ENCODE measurements at places on chromosomes 16 and 17.

- DNase-seq: no peak
These were observed 49.9 kb downstream of the NT5M start for GRCh38 chr17:17352836-17353624.

GRCh38 chr17:63042256-63042812 lies 76.3 kb downstream of the TANC2 start:
- no peak for DNase-seq

DNA sequence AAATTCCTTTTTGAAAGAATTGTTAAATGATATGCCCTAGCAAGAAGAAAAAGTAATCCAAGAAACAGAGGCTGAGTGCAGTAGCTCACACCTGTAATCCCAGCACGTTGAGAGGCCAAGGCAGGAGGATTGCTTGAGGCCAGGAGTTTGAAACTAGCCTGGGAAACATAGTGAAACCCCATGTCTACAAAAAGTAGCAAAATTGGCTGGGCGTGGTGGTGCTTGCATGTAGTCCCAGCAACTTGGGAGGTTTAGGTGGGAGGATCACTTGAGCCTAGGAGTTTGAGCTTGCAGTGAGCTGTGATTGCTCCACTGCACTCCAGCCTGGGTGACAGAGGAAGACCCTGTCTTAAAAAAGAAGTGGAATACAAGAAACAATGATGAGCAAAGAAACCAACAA lies 56.1 kb downstream of the NT5M start:
- no peak for DNase-seq

- DNase-seq: no peak
These were observed 407.5 kb upstream of the HSBP1 start for GRCh38 chr16:83400234-83400633.

DNA sequence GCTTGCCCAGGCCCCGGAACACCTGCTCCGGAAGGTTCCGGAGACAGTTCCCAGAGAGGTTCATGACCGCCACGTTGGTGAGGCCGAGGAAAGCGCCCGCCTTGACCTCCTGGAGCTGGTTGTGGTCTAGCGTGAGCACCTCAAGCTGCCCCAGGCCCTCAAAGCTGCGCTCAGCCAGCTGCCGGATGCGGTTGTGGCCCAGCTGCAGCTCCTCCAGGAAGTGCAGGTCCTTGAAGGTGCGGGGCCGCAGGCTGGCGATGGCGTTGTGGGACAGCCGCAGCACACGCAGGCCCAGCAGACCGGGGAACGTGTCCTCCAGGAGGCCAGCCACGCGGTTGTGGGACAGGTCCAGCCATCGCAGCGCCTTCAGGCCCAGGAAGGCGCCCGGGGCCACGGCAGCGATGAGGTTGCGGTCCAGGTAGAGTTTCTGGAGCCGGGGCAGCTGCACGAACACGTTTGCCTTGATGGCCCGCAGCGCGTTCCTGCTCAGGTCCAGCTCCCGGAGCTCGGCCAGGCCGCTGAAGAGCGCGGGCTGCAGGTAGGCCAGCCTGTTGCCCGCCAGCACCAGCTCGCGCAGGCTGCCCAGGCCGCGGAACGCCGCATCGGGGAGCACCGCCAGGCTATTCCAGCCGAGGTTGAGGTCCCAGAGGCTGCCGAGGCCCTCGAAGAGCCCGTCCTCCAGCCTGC lies 2.1 kb downstream of the IGFALS start:
- DNase-seq: no peak

DNA sequence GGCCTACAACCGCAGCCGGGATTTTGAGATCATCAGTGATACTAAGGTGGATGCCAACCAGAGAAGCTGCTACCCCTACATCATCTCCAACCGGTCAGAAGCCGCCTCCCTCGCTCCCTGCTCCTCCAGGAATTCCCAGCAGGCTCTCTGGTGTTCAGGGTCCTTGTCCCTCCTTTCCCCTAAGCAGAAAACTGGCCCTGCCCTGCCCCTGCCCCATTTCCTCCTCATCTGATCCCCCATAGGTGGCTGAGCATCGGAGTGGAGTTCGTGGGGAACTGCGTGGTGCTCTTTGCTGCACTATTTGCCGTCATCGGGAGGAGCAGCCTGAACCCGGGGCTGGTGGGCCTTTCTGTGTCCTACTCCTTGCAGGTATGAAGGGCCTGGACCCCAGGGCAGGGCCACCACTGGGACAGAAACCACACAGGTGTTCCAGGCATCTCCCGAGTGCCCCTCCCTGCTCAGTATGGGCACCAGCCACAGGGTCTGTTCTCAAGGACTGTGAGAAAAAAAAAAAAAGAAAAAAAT lies 29.8 kb downstream of the ANKRD40 start:
- DNase-seq: no peak

DNA sequence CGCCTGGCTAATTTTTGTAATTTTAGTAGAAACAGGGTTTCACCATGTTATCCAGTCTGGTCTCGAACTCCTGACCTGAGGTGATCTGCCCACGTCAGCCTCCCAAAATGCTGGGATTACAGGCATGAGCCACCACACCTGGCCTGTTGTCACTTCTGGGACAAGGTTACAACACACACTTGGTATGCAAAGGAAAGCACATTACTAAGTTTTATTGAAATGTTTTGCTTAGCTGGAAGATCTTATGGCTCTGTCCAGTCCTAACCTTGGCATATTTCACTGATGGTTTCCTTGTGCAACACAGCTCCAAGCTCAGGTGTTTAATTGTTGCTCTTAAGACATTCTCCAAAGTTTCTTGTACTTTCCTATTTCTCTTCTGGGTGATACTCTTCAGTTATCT lies 94.2 kb downstream of the CNTNAP4 start:
- no peak for DNase-seq

DNA sequence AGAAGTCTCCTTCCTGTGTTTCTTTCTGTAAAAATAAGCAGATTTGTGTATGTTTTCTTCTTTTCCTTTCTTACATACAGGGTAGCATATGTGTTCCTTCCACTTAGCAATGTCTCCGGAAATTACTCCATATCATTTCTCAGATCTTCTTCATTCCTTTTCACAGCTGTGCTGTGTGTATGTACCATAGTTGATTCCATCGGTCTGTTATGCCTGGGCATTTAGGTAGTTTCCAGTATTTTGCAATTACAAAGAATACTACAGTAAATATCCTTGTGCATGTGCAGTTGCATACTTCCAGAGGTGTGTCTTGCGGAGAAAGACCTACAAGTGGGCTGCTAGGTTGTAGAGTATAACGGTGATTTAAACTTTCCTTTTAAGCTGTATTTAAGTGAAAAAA lies 69.8 kb downstream of the CLEC16A start:
- no peak for DNase-seq

All from NCI-H82 (cell line).